Epithelial cell of proximal tubule (primary cell): ENCODE measurements at places on chromosomes 1 and 21.

- no peak for DNase-seq
Observed at GRCh38 chr21:33259995-33260394, 6.2 kb upstream of the IL10RB start.

DNA sequence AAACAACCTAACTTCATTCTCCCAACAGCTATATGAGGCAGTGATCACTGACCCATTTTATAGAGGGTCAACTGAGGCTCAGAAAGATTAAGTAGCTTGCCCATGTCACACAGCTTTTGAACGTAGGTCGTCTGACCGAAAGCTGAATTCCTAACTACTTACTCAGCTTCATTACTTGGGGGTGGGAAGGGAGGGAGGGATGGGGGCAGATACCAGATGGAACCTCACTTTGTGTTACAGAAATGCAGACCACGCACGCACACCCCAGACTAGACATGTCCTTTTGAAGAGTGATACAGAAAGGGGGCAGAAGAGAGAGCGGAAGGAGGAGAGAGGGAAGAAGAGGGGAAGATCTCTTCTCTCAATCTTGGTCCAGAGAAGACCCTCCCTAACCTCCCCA is 2.3 kb downstream of the ADGRB2 start:
- no peak for DNase-seq

DNA sequence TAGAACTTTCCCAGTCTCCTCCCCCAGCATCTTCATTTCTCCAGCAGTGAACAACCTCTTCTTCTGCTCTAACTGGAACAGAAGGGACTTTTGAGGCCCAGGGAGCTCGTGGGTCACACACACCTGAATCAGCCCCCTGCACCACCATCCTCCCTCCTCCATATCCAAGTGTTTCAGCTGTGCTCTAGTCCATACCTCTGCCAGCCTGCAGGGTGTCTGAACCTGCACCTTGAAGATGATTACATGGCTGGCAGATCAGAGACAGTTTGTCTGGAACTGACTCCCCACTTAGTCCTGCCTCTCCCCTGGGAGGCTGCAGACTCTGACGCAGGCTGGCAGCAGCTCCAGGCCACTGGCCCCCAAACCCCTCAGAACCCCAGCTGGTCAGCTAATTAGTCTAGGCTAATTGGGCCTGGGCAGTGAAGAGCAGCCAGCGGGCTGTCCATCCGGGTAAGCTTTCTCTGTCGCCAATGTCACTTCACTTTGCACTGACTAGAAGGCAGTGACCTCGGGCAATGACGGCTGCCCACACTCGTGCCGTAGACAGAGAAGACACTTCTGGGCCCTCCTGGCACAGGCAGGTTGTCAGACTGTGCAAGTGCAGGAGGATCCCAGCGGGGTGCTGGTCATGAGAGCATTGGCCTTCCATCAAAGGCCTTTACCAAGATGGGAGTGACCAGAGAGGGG is 12.2 kb downstream of the CAMK1G start:
- DNase-seq, result no peak

GRCh38 chr1:215792446-215792845 is 225.3 kb downstream of the KCTD3 start:
- DNase-seq, result no peak

GRCh38 chr1:157177733-157178394 is 39.7 kb upstream of the ETV3 start:
- no peak for DNase-seq

DNA sequence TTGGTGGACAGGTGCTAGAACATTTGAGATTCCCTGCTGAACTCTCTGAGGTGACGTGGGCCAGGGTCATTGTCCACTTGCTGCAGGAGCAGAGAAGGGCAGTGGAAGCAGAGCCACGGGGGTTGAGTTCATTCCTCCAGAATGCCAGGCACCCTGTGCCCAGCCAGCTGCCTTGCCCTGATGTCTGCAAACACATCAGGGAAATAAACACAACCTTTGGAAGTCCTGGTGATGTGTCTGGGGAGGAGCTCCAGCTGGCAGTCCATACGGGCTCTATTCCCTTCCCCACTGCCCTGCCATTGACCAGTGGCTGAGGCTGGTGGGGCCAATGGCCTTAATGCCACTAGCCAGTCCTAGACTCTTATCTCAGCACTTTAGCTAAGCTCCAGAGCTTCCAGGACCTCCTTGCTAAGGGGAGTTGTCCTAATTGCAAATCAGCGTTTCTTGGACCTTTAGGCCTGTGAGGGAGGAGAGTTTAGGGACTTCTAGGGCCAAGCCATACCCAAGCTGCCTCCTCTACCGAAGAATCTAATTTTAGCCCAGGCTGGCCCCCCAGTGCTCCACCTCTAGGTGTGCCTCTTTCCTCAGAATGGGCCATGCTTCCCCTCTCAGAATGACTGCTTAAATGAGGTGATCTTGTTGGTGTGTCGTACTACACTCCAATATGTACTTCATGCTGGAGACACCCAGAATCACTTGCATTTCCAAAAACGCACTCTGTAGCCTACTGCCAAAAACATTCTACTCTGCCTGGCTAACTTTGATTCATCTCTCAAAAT is 25.9 kb upstream of the MFSD2A start:
- no peak for DNase-seq

DNA sequence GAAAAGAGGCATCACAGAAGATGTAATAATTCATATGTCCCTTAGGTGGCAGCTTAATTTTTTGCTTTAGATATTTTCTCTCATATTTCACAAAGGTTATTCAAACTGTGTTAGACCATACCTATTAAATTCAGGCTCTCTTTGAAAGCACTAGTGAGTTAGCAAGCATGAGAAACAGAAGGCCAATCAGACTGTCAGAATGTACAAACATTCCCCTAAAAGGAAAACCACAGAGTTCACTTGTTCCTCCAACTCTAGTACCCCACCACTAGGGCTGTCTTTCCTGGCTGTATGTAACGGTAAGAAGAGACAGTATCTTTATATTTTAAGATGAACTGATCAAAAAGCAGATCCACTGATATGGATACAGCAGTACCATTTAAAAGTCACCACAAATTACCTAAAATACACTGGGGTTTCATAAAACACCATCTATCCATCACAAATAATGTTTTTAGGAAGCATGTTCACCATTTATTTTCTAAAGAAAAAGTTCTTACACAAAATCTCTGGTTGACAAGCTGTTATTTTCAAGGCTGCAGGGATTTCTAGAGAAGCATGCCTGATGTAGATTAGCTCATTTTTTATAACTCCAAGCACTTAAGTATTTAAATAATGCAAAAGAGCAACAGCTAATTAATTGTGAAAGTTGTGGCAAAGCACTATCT is 1.8 kb downstream of the ARPC5 start:
- DNase-seq, result no peak

- DNase-seq, result no peak
Observed at GRCh38 chr1:178389441-178389840, 107.3 kb downstream of the CLEC20A start.

- DNase-seq, result no peak
Observed at GRCh38 chr1:1436630-1437032, 1.1 kb downstream of the VWA1 start.
